ENCODE measurements at places on chromosomes 3 and 15. TPM values are rescaled to one million over a fixed set of nuclear protein-coding genes. Genes with fewer than 3 reads are reported as not detected.

Gene SPATA12
- total RNA-seq, result not detected

Gene NOX5
- 0.13 TPM for total RNA-seq

GRCh38 chr3:141920701-141921100, 44.3 kb downstream of the ATP1B3 start:
- DNase-seq, result no peak

Gene FBN1
- total RNA-seq, result 2.7 TPM

Gene ZBTB47
- 5.0 TPM for total RNA-seq

DNA sequence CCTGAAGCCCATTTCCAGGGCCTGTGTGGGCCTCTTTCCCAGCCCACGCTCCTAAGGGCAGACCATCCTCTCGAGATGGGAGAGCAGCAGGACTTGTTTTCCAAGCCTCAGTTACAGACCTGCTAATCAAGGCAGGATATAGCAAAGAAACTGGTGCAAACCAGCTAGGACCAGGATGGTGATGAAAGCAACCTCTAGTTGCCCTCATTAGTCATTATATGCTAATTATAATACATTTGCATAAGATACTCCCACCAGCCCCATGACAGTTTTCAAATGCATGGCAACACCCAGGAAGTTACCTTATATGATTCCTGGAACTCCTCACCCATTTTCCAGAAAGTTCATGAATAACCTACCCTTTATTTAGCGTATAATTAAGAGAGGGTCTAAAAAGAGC, 34.4 kb upstream of the TRH start:
- DNase-seq, result no peak

Gene NAALADL2
- total RNA-seq, result 4.2 TPM

Gene LRRC31
- 1.7 TPM for total RNA-seq

DNA sequence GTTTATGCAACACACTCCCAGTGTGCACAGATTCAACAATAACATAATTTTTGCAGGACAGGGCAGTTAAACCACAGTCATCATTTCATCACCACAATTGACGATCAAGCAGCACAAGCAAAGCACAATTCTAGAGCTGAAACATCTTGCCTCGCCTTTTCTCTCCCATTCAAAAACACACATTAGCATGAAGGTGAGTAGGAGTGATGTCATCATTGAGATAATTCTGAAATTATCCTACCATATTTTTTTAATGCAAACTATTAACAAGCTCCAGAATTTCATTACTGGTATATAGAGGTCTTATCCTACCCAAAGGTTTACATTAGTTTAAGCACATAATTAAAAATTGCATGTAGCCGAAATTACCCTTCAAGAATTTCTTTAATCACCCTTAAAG, 3.5 kb downstream of the IGDCC3 start:
- no peak for DNase-seq

DNA sequence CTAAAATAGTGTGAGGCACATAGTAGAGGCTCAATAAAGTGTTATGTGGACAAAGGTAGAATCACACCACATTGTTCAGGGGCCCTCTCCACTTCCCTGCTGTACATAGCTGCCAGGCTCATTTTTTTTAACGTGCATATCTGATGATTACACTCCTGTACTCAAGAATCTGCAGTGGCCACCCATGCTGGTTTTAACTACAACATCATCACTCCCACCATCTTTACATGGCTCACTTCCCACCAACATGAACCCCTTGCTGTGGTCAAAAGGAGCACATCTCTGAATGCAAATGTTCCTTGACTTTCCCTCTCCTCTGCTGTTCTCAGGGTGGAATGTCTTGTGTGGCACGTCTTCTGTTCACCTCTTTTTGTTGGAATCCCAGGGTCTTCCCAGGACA, 76.7 kb downstream of the FEM1B start:
- DNase-seq, result no peak

- no peak for DNase-seq
Measured at GRCh38 chr15:38490242-38490922, 36.5 kb downstream of the FAM98B start.

- DNase-seq, result no peak
Measured at GRCh38 chr3:5069627-5070026, 52.5 kb upstream of the ARL8B start.

- DNase-seq, result no peak
Measured at GRCh38 chr3:129230311-129231019, 18.9 kb upstream of the COPG1 start.
